ENCODE measurements at places on chromosomes 11 and 22.
A peak's percentile ranks its signal among the peaks of the same experiment; 100 is the strongest.

GRCh38 chr11:41284354-41284753, 175.1 kb downstream of the LRRC4C start:
- ATAC-seq = no peak

- no peak for ATAC-seq
Measured at GRCh38 chr11:27124514-27125264, 84.1 kb downstream of the BBOX1 start.

GRCh38 chr11:62708793-62709192, 1.3 kb downstream of the GNG3 start:
- ATAC-seq = no peak

GRCh38 chr22:37544955-37545702, 15.2 kb upstream of the CDC42EP1 start:
- ATAC-seq = peak; percentile 18

DNA sequence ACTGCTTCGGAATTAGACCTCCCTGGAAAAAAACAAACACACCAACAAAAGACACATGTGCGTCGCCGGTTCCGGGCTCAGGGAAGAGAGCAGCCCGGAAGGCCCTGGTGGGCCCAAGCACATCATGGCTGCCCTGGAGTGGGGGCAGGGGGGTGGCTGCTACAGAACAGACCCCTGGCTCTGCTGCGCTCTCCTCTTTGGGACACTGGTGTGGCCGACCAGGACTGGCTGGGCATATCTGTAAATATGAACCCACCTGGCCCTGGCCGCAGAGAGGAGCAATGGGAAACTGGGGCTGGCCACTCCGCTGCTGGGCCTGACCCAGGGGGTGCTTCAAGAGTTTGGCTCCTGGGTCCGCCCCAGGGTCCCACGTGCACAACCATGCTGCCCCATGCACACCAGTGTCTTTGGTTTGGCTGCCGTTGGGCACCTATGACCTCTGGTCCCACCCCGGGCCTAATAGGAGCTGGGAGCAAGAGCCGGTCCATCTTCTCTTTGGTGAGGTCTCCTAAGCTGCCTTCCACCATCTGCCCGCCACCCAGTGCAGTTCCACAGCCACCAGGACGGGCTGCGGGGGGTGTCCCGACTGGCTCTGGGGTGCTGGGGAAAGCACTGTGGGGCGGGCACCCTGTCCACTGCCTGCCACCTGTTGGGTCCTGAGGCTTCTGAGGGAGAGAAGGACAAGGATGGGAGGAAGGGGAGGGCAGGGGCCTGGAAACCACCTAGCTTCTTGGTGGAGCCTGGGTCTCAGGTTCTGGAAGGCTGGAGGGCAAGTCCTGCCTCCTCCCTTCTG, 30.1 kb downstream of the PPM1F start:
- no peak for ATAC-seq

All from gastroesophageal sphincter (tissue), 4 donors.